NCI-H2081 (cell line): ENCODE measurements at places on chromosomes 2 and 18.

DNA sequence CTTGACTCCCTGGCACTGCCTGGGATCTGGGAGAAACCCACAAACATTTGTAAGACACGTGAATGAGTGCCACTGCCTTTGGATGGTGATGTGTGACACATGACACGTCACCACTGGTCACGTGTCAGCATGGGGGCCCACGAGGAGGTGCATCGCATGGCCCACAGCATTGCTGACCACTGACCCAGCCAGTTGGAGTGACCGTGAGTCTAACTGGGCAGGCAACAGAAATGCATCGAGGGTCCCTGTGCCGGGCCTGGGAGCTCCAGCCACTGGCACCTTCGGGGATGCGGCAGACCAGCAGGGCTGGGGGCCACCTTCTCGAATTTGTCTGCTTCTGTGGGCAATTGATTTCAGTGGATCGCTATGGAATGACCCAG, 121.9 kb upstream of the HDAC4 start:
- DNase-seq: no peak

- no peak for DNase-seq
Observed at GRCh38 chr2:226524381-226524843, 275.2 kb downstream of the IRS1 start.

- DNase-seq: no peak
Observed at GRCh38 chr2:160630801-160631590, 137.4 kb upstream of the RBMS1 start.

DNA sequence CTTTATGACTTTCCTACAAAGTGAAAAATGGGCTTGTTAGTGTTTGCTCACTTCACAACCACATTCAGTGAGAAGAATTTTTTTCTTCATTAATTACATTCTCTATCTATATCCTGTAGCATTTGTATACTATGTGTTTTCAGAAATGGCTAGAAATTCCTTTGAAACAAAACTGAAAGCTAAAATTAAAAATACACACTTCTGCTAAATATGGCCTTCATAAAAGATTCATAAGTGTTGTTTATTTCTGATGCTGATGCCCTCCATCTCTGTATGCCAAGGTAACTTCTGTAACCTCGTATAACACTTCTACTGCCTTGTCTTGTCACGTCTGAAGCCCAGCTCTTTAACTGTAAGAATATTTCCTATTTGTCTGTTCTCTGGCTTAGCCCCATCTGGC, 59.8 kb downstream of the PMAIP1 start:
- no peak for DNase-seq

- DNase-seq: no peak
Observed at GRCh38 chr2:114218383-114218782, 224.1 kb upstream of the DPP10 start.

DNA sequence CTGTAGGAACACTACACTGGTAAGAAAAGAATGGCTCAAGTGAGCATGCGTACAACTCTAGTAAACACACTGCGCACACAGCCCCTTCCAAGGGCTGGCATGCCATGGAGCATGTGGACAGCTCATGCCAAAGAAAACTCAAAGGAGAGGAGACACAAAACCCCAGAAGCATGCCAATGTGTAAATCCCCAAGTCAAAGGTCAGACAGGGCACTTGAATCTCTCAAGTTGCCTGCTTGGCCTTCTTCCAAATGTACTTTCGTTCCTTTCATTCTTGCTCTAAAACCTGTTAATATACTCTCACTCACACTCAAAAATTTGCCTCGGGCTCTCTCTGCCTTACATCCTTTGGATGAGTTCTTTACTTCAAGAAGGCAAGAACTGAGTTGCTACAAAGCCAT, 365.3 kb downstream of the NBAS start:
- DNase-seq: no peak

GRCh38 chr2:19731515-19731914, 170.3 kb downstream of the TTC32 start:
- no peak for DNase-seq

DNA sequence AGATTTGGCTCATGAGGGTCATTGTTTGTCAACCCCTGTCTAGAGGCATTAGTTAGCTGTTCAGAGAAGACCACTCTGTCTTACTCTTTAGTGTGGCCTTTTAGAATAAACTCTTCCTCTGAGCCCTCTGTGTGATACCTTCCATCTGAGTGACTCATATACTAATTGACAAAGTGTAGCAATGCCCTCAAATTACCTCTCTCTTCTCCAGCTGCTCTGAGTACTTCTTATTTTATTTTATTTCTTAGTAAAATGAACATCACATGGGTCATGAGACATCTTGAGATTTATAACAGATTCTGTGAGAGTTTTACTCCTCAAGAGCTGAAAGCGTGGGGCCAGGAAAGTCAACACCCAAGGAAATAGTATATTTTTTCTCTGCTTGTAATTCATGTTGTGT, 67.4 kb downstream of the KCTD18 start:
- no peak for DNase-seq

DNA sequence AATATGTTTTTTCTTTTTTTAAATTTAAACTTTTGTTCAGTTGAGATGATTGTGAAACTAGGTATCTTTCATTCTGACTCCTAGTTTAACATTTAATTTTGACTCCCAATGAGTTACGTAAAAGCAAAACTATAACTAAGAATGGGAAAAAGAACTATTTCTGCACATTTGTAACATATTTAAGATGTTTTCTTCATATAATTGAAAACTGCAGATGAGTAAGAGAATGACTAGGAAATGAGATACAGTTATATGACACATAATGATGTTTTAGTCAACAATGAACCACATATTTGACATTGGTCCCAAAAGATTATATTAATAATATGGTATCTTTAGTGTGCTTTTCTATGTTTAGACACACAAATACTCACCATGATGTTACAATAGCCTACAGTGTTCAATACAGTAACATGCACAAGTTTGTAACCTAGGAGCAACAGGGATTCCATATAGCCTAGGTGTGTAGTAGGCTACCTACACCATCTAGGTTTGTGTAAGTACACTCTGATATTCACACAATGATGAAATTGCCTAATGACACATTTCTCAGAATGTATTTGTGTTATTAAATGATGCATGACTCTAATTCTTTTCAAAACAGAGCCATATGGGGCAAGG, 12.6 kb downstream of the ERMN start:
- DNase-seq: no peak

DNA sequence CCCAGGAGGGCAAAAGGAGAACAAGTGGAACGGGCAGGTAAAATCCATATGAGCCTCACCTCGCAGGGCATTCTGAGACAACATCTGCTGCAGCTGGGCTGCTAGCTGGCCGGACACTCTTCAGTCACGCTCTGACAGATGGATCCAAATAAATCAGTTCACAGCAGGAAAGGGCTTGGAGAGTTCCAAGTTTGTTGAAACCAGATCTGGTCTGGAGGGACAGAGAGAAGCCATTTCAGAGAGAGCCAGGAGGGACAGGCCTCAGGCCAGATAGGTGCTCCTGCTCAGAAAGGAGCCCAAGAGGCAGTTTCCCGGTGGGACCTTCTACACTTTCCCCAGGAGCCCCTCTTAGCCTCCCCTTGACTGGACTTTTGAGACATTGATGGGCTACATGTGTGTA, 28.2 kb upstream of the TNP1 start:
- no peak for DNase-seq

DNA sequence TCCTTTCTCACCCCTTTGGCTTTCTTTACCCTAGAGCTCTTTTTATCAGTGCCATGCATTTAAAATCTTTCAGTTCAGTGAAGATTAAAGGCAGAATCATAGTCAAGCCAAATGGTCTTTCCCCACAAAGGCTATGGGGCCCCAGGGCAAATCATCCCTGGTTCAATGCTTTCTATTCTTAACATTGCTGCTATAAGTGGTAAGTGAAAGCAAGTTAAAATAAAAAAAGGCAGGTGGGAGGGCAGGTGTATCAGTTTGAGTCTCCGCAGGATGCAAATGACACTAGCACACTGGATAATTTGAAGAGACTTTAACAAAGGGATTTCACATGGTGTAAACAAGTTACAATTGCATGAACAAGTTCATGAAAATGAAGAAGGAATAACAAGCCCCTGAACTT, 757.4 kb downstream of the SATB2 start:
- DNase-seq: peak; percentile 82

DNA sequence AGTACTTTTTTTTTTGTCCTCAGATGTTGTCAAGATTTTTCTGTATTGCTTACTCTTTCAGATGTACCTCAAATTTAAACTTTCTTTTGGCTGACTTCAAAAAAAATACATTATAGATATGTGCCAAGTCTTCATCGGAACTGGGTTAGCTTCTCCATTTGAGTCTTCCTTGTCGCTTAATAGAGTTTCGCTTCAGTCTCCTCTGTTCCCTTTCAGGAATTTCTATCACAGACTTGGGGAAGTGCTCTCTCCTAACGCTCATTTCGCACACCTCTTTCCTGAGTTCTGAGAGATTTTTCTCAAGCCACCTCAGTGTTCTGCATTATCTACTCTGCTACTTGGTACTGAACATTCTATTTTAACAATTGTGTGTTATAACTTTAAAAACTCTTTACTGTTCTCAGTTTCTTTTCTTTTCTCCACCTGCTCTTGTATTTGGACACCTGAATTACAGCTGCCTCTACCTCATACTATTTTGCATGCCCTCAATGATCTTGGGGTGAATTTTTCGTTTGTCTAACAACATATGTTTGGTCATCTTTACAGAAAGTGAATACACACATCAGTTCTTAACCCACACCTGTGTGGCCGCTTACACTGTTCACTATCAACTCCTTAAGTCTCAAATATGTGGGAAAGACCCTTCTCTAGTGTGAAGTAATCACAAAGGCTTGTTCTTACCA, 16.5 kb downstream of the PTPN2 start:
- no peak for DNase-seq

DNA sequence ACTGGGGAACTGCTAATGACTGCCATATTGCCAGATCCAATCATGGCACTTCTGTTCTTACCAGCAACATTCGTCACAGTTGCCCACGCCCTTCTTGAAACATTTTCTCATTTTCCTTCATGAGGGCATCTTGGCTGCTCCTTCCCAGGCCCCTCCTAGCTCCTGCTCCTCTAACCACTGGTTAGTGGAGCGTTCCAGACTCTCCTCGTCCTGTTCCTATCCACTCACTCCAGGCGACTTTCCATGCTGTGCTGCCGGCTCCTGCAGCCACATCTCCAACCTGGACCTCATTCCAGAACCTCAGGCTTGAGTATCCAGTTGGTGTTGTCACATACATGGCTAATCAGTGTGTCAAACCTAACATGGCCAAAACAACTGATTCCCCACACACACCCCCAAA, 1.3 kb upstream of the ADI1 start:
- no peak for DNase-seq

- DNase-seq: no peak
Observed at GRCh38 chr18:45068400-45069094, 387.9 kb downstream of the SETBP1 start.

GRCh38 chr18:36300211-36300610, 2.7 kb downstream of the FHOD3 start:
- no peak for DNase-seq

GRCh38 chr2:208142925-208143799, 2.8 kb downstream of the CRYGB start:
- DNase-seq: no peak

- DNase-seq: no peak
Observed at GRCh38 chr2:51224790-51225189, 192.9 kb upstream of the NRXN1 start.

DNA sequence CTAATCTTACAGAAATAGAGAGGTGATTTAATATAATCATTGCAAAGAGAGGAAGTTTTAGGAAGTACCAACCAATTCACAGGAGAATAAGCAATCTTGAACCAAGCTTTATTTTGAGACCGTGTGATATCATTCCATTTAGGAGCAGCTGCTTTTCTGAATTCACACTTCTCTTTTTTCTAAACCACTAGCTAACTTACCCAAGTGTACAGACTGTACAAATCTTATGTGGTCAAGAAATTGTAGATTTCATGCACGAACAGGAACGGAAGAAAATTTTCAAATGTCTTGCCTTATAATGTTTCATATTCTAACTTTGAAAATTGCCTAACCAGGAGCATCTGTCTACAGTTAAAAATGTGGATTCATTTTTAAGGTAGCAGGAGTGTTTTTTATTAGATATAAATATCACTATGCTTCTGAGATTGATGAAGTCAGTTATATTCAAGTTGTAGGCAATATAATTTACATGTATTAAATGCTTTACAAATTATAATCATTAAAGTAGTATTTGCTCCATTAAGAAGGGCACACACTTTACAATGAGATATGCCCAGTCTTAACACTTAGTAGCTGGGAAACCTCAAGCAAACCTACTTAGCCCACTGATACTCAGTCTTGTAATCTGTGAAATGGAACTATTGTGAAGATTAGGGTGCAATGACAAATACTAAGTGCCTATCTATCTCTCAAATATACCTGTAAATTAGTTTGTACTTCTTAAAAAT, 302.2 kb upstream of the STON1 start:
- DNase-seq: no peak

DNA sequence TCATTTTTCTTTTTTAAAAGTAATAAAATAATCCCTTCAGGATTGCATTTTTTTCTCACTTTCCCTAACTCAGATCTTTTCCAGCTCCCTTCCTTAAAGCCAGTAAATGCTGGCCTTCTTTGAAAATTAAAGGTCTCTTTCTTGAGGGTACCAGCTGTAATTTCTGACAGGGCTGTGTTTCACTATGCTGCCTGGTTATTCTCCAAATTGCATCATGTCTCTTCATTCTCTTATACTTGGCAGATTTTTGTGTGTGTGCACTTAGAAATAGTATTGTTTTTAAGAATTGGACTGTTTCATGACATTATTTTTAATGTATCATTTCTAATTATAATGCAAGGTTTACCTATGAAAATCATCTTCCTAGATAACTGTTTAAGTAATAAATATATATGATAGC, 72.0 kb upstream of the EPB41L5 start:
- no peak for DNase-seq

DNA sequence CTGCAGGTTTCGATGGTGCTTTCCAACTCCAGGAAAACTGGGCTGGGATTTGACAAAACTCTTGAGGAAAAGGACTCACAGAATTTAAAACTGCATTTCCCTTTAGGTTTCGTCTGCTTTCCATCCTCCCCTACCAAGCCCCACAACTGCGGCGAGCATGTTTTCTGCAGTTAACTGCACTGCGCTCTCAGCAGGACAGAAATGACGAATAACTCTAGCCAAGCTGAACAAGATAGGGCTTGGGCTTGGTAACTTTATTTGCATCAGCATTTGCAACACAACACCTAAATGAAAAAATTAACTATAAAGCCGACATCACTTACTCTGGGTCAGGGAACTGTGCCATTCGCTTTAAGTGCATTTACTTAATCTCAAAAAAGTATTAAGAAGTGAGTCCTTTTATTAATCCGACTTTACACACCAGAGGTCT, 669 bp upstream of the PIKFYVE start:
- DNase-seq: peak; percentile 46

- peak; percentile 75 for DNase-seq
Observed at GRCh38 chr2:113157118-113157896, 16.5 kb upstream of the PSD4 start.

- peak; percentile 35 for DNase-seq
Observed at GRCh38 chr2:20157193-20157891, 67.6 kb downstream of the SDC1 start.

GRCh38 chr2:98039085-98039756, 43.5 kb upstream of the TMEM131 start:
- no peak for DNase-seq

- DNase-seq: no peak
Observed at GRCh38 chr2:102668171-102668570, 48.8 kb downstream of the SLC9A2 start.

- DNase-seq: peak; percentile 67
Observed at GRCh38 chr2:136378712-136379595, 261.0 kb upstream of the CXCR4 start.

GRCh38 chr2:109724533-109725460, 69.3 kb upstream of the RGPD5 start:
- no peak for DNase-seq

GRCh38 chr18:49858309-49859020, 45.1 kb upstream of the ACAA2 start:
- DNase-seq: peak; percentile 34

- DNase-seq: no peak
Observed at GRCh38 chr18:3972291-3972930, 482.7 kb downstream of the DLGAP1 start.
